Naive thymus-derived CD8-positive, alpha-beta T cell (primary cell): ENCODE measurements at places on chromosomes 5 and 9.

DNA sequence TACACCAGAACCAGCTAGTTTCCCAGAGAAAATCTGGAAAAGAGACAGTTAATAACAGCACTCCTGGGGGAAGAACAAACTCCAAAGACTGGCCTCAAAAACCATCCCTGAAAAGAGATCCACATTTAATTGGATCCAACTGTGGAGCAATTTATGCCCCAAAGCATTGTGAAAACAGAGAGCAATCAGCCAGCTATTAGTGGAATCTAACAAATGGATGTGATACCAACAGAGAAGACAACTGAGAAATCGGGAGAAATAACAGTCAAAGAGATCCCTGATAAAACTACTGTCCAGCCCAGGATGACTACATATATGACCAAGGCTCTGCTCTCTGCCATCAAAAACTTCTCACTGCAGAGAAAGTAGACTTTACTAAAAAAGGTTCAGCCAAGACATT, 40.5 kb upstream of the TRIO start:
- no peak for DNase-seq

DNA sequence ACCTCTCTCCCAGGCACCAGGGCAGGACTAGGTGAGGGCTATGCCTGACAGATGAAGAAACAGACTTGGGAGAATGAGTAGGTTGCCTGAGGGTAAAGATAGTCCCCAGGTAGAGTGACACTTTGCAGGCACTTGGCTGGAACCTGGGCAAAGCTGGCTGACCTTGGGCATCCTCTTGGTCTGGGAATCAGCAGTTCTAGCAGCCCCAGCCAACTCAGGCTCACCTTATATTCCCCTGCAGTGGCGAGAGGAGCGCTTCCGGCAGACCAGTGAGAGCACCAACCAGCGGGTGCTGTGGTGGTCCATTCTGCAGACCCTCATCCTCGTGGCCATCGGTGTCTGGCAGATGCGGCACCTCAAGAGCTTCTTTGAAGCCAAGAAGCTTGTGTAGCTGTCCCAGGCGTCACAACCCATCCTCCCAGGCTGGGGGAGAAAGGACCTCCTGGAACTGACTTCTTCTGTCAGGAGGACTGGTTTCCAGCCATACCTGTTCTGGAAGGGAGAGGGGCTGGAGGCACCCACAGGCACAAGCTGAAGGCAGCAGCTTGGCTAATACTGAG, 3.1 kb downstream of the TMED9 start:
- DNase-seq = no peak

DNA sequence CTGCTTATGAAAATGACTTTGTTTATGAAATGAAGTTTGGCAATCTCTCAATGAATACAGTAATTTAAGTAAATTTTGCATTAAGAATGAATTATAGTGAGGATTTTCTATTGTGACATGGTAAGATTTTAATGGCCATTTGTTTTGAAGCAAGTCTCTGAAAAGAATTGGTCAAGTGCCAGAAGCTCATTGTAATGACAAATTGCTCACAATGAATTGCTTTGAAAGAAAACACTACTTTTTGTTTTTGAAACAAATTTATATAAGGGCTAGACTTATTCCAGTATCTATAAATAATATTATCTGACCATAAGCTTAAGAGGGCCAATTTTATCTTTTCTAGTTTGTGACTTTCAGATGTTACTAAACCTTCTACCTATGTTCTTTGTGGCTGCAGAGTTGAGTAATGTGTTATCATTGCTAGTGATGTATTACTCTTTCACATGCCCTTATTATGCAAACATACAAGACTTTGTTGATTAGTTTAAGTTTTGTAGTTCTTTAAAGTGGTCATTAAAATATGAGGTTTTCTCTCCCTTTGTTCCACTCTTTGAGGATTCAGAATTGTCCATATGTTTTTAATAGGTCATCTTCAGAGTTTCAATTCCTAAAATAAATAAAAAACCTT, 93.0 kb upstream of the ZNF608 start:
- DNase-seq = no peak

DNA sequence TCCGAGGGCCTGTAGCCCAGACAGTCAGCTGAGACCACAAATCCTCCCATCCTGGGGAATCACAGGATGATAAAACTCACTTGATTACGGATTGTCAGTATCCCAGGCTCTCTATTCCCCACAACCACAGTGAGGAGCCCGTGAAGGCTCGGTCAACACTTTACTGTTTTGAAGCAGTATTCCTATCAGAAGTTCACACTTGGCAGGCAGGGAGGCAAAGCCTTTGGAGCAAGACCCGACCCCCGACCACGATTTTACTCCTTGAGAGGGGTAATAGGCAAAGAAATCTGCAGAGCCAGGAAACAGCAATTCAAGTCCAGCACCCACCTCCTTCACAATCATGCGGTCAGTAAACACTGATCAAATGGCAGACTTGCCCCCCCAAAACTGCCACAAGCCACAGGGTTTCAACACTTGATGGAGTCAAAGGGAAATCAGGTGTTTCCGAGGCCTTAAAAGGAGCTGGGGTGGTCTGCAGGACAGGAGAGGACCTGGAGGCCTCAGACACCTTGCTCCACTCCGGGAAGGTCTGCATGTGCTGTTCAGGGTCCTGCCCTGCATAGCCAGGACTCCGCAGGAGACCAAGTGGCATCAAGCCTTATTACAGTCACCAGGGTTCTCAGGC, 25.2 kb downstream of the BICD2 start:
- DNase-seq = no peak

DNA sequence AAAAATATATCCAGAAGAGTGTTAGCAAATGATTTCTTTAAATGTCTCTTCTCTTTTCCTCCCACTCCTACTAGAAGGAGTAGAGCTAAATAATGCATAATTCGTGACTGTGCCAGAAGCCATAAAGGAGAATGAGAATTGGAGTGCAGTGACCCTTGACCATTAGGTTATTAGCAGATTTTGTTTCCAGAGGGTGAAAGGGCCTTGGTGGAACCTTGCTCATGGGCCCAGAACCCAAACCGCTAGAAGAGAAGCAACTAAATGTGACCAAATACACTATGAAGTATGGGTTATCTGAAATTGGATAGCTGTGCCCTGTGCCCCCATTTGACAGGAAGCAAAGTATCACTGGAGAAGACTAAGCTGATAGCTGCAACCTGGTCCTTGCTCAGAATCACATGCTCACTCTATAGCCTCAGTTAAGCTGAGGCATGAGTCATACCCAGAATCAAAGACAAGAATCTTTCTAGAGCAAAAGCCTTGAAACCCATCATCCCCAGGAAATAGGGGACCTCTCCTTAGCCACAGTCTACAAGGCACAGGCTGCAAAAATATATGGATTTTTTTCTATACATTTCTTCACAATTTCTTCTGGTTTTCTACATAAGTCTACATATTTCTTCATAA, 36.3 kb downstream of the CAPSL start:
- no peak for DNase-seq

DNA sequence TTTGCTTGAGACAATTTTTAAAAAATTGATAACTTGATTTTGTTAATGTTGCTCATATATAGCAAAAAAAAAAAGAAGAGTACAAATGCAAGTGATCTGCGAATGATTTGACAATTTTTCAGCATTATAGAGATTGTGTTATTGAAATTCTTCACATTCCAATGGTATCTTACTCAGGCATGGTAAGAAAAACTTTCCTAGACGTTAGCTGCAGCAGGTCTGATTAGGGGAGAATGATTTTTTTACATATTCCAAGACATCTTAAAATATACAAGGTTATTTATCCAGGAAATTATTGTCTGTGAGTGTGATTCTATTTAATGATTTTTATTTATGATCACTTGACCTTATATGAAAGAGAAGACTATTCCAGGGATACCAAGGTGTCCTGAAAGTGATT, 361.9 kb downstream of the MAT2B start:
- DNase-seq = no peak

DNA sequence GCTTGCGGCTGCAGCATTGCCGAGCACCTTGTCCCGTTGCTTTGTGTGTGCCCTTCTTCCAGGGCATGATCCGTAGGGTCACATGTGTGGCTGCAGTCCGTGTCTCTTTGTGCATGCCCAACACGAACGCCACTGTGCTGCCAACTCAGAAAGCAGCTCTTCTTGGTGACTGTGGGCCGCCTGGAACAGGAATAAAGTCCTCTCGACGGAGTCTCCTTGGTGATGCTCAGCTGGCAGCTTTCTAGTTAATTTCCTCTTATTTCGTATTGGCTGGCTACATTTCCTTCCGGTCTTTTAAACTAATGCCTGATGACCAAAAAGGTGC, 5.8 kb downstream of the EXOC3 start:
- no peak for DNase-seq

DNA sequence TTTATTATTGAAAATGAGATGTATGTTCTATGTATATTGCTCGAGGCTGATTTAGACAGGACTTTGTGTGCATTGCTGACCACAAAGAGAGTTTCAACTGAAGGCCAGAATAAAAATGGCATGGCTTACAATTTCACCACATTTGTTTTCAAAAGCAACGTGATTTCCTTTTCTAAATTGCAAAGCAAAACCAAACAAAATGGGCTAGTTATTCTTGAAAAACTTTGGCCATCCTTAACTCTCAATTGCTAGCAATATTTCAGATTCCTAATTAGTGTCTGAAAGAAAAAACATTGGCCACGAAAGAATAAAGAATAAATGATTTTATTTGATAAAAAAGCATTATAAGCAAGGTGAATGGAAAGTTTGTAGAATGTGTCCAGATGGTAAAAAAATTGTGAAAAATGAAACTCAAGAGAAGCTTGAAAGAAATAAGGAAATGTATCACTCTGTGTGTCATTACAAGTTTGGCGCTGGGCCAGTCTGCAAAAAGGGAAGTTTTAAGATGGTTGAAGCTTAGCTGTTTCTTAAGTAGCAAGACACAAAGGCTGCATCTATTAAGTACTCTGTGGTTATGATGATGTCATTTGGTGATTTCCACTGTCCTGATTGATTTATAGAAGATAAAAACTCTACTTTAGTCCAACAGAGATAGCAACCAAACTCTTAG, 89.2 kb upstream of the PRLR start:
- DNase-seq = peak; percentile 4

DNA sequence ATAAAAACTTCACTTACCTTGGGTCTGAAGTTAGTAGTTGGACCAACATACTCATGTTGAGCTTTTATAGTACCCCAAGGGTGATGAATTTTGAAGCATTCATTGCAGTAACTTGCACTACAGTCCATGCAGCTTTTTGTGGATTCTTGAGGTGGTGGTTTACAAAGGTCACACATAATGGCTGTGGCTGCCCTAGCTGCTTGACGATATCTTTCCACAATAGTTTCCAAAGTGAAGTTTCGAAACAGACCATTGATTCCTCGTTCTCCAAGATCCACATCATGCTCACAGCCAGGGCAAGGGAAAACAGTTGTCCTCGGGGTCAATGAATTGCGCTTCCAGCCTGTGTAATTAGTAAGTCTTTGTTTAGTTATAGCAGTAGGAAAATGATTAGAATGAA, 22.7 kb downstream of the TRIM36 start:
- DNase-seq = no peak

DNA sequence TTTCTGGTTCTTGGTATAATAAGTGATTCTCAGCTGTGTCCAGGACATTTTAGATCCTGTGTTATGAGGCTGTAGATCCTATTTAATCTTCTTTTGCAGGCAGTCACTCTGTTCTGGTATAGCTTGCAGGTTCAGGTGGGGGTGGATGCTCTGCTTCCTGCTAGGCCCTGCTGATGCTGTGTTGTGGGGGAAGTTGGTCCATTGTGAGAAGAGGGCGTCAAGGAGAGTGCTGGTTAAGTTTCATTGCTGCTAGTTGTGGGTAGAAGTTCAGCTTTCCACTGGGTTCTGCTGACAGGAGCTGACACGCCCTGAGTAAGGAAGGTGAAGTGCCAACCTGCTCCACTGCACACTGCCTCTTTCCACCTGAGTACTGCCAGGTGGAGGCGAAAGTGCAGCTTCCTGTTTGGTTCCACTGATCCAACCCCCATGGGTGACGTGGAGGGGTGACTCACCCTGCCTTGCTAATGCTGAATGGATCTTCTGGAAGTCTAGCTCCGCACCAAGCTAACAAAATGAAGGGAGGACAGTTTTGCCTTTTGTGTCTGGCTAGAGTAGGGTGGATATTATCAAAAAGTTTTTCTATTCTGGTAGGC, 16.3 kb downstream of the NMRK1 start:
- DNase-seq = peak; percentile 17

DNA sequence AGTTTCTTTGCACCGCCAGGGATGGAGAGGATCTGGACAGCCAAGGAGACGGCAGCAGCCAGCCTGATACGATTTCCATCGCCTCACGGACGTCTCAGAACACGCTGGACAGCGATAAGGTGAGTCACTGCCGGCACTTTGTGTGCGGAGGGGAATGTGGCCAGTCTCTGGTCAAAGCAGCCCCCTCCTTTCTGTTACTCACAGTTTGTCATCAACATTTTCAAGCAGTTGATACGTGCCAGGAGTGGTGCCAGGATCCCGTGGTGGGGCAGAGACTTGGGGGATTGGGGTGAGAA, 175.1 kb upstream of the OTULINL start:
- DNase-seq = no peak

- DNase-seq = no peak
Observed at GRCh38 chr9:22342491-22343217, 104.0 kb upstream of the DMRTA1 start.

GRCh38 chr5:11322133-11322532, 561.1 kb upstream of the DAP start:
- no peak for DNase-seq

- no peak for DNase-seq
Observed at GRCh38 chr9:93750045-93750444, 173.7 kb downstream of the PHF2 start.

- peak; percentile 81 for DNase-seq
Observed at GRCh38 chr5:151164687-151165392, 7.3 kb upstream of the ANXA6 start.

GRCh38 chr5:8270246-8270645, 401.3 kb downstream of the MTRR start:
- DNase-seq = no peak

- no peak for DNase-seq
Observed at GRCh38 chr5:150065886-150066285, 20.5 kb downstream of the CSF1R start.

DNA sequence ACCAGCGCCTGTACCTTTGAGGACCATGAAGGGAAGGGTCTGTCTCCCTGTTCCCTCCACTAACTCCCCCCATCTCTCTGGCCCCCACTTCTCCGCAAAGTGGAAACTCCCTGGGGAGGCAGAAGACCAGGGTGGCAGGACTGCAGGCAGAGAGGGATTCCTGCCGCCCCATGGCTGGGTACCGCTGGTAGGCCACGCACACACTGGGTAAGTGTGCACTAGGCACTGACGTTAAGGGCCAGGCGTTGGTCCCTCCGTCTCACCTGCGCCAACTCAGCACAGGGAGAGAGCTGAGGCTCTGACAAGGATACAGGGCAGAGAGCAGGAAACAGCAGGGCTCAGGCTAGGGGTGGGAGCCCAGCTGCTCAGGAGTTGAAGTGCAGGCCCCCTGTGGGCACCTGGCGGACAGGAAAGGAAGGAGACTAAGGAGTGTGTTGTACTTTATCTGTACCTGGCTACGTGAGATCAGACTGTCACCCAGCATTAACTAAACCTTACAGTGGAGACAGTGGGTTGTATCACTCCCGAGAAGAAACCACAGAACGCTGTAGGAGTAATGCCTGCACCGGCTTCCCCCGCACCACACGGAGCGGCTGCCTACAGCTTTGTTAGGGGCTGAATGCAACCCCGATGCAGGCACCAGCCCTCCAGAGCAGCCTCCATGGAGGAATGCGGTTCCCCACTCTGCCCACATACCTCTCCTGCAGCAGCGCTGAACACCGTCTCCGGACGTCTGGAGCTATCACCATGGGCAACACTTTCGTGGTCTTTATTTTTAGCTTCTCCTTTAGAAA, 34.2 kb upstream of the CLPTM1L start:
- no peak for DNase-seq

GRCh38 chr5:22560147-22560546, 293.0 kb downstream of the CDH12 start:
- DNase-seq = no peak

GRCh38 chr9:111036429-111036789, 1.9 kb downstream of the LPAR1 start:
- no peak for DNase-seq
